Fibroblast of skin of right biceps (primary cell): ENCODE measurements at places on chromosomes 5 and 9.
A peak's percentile ranks its signal among the peaks of the same experiment; 100 is the strongest.

DNA sequence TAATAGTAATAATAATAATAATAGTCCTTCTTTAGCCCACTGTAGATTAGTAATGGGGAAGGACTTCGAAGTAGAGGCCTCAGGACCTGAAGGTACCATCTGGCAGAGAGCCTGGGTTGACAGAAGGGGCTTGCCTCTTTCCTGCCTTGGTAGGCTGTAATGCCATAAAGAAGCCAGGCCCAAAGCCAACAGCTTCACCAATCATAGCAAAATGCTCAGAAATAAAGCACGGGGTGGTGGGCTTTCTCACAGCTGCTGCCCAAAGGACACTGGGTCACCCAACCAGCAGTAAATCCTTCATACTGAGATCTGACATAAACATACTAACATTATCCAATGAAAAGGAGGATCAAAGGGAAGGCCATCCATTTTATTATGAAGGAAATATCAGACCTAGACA lies 70.7 kb downstream of the SUSD1 start:
- no peak for DNase-seq

GRCh38 chr9:18194316-18194715 lies 279.6 kb upstream of the ADAMTSL1 start:
- no peak for DNase-seq

DNA sequence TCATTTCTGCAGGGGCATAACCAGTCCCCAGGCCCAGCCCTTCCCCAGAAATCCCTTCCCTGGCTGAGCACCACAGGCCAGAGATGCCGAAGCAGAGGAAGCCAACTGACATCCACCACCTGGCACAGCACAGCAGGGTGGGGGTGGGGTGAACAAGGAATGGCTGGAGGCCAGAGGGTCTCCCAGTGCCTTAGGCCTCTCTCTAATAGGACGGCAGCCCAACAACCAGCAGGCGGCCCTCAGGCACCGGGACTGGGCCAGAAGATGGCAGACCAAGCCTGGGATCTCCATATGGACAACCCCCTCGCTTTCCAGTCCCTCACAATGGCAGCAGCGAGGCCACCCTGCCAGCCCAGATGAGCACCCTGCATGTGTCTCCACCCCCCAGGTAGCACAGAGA lies 13.2 kb downstream of the PDLIM4 start:
- DNase-seq: no peak

DNA sequence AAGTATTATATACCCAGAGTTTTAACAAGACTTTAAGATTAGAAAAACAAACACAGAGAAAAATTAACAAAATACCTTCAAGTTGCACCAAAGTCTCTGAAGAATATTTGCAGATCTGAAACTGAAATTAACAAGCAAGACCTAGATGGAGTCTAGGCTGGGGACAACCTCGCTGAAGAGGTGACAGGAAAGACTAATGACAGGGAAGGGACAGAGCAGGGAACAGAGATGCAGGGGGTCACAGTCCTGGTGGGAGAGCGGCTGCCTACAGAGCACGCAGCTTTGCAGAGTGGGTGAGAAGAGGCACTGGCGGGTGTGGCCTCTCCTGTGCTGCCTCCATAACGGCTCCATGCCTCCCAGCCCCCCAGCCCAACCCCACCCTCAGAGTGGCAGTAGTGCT lies 13.5 kb downstream of the RETREG1 start:
- DNase-seq: no peak

DNA sequence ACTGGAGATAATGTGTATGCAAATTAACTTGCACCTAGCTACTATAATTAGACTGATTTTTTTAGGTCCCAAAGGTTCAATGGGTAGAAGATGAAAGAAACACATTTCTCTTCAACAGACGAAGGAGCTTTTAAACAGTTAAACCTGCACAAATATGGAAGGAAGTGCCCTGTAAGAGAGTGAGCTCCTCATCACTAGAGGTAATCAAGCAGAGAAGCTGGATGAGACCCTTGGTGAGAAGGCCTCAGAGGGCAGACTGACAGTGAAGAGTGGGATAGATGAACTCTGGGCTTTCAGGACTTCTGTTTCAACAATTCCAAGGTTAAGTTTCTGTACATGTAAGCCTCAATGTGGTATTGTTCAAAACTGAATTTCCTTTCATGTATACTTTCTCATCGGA lies 23.2 kb downstream of the PTPN3 start:
- no peak for DNase-seq

- no peak for DNase-seq
Observed at GRCh38 chr9:120235081-120235480, 344.9 kb downstream of the CDK5RAP2 start.

- DNase-seq: no peak
Observed at GRCh38 chr5:18050776-18051175, 416.5 kb downstream of the TAF11L14 start.

GRCh38 chr9:91803970-91804752 lies 145.9 kb downstream of the ROR2 start:
- DNase-seq: no peak

DNA sequence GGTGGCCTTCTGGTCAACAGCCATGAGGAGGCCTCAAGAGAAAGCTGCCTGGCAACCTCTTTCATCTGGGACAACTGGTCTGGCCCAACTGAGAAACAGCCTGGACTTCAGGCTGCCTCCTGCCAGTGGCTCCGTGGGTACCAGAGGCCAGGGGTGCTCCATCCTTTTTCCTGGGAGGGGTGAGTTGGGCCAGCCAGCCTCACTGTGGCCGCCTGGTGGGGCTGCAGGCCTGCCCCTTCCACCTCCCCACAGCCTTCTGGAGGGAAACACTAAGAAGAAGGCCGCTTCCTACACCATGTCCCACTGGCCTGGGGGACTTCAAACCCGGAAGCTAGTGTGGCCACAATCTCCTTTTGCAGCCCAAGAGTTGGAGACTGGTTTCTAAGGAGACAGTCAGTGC lies 13.8 kb upstream of the NKD2 start:
- DNase-seq: no peak

DNA sequence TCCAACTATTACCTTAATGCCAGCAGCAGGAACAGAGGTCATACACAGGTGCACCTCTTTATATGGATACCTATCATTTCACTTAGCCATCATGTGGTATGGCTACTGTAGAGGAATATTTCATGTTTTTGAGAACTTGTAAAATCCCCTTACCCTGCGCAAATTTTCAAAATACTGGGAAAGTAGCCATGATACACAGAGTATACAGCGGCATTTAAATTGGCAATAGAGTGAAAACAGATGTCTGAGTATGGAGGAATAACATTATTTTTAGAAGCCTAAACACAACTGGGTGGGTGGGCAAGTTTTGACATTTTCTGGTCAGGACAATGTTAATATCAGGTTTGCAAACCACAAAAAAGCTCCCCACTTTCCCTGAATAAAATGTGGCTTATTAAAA lies 109.5 kb downstream of the SMIM23 start:
- DNase-seq: peak; percentile 38

DNA sequence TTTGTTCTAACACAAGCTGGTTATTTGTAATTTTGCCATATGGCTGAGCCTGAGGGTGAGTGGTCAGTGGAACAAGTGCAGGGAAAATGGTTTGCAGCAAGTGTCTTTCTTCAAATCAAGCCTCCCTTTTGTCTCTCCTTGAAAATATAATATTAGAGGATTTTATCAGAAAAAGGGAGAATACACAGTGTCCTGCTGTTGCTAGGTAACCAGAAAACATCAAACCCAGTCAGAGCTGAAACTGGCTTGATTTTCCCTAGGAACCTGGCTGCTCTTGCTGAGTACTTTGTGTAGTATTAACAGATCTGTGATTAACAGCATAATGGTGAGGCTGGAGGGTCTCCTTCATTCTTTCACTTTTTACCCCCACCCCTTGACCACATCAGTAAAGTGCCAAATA lies 314.0 kb downstream of the ARHGEF28 start:
- peak; percentile 37 for DNase-seq

- no peak for DNase-seq
Observed at GRCh38 chr5:112412346-112412745, 6.7 kb downstream of the EPB41L4A start.

- DNase-seq: no peak
Observed at GRCh38 chr9:98159301-98159700, 33.1 kb downstream of the CORO2A start.

DNA sequence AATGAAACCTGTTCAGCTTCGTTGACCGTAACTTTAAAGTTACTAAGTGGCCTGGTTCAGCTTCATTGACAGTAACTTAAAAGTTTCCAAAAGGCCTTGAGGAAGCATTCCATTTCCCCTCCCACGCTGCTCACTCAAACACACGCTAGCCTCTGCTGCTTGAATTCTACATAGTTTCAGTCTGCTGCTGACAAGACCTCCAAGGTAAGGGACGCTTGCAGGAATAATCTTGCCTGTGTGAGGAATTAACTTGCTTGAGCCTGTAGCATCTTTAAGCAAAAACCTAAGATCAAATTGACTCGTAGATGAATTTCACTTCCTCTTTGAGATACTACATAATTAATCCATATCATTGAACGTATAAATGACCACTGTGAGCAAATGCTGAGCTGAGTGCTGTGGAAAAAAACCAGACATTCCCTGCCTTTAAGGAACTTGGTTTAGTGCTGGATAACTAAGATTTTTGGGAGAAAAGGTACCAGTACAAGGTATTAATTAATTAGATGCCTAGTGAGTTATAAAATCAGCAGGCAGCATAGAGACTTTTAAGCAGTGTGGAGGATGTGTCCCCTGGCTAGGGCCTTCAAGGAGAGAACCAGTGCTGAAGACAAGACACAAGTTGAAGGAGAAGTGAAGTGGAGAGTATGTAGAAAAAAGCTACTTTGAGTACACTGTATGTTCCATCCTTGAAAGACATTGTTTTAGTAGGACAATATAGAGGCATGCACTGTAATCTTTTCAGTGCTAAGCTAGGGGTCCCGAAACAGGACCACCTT lies 39.2 kb downstream of the GRAMD2B start:
- no peak for DNase-seq

- DNase-seq: peak; percentile 78
Observed at GRCh38 chr9:20621471-20622329, 599 bp downstream of the MLLT3 start.

DNA sequence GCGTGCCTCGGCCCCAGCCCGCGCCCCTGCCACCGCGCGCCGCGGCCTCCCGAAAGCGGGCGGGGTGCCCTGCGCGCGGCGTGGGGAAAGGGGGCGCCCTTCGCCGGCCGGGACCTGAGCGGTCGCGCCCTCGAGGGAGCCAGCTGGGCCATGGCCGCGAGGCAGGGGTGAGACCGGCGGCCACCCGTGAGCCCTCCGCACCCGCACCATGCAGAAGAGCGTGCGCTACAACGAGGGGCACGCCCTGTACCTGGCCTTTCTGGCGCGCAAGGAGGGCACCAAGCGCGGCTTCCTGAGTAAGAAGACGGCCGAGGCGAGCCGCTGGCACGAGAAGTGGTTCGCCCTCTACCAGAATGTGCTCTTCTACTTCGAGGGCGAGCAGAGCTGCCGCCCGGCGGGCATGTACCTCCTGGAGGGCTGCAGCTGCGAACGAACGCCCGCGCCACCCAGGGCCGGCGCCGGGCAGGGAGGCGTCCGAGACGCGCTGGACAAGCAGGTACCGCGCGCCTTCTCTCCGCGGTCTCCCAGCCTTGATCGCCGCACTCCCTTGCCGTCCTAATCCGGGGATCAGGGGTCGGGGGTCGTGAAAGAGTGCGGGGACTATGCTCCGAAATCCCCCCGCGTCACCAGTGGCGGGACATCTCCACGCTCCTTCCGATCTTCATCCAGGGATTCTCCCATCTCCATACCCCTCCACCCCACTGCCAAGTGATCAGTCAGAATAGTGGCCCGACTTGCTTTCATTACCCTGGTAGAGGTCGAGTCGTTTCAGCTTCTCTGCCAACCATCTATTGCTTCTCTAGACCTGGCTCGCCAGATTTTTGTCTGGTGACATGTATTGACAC lies 590 bp downstream of the RASGRF2 start:
- peak; percentile 5 for DNase-seq

- DNase-seq: peak; percentile 32
Observed at GRCh38 chr5:156526081-156526925, 199.3 kb downstream of the SGCD start.

DNA sequence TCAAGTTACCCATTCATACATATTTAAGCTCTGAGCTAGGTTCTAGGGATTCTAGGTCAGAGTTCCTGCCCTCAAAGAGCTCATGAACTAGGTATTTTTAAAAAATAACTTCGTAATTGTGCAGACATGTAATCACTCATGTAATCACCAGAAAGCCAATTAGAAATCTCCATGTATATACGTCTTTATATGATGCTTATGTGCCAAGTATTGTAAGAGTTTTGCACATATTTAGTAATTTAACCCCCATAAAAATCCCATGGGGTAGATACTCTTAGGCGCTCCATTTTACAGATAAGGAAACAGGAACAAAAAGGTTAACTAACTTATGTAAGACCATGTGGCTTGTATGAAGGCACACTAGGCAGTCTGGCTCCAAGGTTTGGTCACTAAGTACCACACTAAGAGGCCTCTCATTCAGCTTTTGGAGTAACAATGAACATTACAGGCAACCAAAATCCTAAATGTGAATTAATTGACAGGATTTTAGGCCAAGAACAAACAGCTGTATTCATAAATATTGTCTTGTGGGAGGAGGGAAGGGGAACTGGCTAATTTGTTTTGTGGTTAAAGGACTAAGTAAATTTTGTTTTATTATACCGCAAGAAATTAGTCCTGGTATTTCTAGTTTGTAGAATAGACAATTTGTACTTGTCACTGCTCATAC lies 1.7 kb upstream of the OTULINL start:
- DNase-seq: no peak

DNA sequence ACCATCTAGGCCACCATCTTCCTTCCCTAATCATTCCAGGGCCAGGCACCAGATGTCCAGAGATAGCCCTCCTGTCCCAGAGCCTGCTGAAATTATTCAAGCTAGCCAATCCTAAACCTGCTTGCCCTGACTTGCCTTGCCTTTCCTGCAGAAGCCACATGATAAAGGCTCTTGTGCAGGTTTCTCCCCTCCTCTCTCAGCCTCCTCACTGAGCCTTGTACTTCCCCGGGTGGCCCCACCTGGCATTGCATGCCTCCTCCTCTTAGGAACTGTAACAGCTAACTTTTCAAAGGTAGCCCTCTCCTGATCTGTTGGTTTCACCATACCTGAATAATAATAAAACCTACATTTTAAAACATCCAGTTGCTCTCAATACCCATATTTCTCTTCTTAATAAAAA lies 42.6 kb downstream of the DIRAS2 start:
- DNase-seq: no peak

DNA sequence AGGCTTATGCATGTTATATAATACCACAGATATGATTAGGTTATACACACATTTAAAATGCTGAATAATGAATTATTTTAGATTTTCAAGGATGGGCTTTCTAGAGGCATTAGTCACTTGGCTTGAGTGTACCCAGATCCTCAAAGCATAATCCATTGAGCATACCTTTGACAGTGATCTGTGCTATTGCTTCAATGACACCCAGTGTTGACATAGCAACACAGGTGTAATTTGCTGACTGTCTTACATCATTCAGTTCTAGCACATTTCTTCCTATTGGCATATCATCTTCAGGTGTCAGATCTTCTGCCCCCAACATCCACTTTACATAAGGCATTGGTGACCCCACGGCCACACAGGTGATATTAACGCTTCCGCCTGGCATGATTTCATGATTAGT lies 721.5 kb upstream of the DMAC1 start:
- no peak for DNase-seq

DNA sequence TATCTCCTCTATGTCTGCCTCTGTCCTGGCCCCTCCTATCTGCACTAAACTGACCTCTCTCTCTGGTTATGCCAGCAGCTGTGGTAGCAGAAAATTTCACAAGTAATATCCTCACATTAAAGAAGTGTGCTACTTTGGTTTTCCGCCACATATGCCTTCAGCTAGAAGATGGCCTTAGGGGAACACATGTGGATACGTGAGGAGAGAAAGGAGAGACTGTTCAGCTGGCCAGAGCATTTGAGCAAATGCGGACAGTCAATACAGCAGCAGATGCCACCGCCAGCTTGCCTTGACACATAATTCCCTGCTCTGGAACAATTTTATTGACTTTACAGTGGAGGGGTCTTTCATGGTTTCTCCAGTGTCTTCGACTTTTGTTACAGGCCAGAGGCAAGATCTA lies 434.6 kb downstream of the TAF11L14 start:
- DNase-seq: no peak
